ENCODE measurements at places on chromosomes 11 and 22. TPM values are rescaled to one million over a fixed set of nuclear protein-coding genes. Genes with fewer than 3 reads are reported as not detected.

DNA sequence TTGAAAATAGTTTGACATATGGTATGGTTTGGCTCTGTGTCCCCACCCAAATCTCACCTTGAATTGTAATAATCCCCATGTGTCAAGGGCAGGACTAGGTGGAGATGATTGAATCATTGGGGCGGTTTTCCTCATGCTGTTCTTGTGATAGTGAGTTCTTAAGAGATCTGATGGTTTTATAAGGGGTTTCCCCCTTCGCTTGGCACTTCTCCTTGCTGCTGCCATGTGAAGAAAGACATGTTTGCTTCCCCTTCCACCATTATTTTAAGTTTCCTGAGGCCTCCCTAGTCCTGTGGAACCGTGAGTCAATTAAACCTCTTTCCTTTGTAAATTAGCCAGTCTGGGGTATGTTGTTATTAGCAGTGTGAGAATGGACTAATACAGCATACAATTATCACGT is 7.7 kb downstream of the KCTD21 start:
- no peak for DNase-seq

DNA sequence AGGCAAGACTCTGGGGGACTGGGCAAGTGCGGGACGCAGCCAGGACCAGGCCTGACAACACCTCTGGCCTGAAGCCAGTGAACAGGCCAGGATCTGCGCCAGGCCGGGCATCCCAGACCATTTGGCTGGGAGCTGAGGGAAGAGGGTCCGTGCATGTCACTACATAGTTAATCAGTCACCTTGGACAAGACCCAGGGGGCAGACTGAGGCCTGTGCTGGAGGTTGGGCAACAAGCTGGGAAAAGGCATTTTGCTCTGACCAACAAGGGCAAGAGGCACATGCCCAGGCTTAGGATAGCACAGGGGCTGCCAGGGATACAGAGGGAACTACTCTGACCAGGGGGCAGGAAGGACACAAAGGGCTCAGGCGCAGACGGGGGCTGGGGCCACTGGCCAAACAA is 7.0 kb upstream of the CHADL start:
- DNase-seq = no peak

DNA sequence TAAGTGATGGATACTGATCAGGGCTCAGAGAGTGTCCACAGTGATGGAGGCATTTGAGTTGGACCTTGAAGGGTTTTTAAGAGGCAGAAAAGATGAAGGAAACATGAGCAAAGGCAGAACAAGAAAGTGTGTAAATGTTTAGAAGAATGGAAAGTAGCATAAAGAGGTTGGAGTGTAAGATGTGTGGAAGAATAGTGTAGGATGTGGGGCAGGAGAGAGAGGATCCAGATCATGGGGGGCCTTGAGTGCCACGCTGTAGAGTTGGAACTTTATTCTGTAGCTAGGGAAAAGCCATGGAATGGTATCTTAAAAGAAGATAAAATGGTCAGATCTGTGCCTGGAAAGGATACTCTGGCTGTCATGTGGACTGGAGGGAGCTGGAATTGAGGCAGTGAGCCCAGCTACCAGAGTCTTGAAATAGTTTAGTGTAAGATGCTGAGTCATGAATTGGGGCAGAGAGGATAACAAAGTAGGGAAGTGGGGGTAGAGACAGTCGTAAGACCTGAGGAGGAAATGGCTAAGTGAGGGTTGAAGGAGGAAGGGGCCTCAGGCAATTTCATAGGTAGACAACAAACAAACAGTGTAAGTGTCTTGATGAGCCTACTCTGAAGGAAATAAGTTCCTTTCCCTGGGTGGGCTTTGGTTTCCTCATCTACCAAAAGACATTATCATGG is 6.7 kb downstream of the KCNE3 start:
- DNase-seq = no peak

- no peak for DNase-seq
Measured at GRCh38 chr11:61092908-61093763, 9.2 kb upstream of the CD5 start.

- DNase-seq = no peak
Measured at GRCh38 chr11:78201096-78201818, 12.5 kb downstream of the USP35 start.

GRCh38 chr11:47184711-47185304 is 1.4 kb downstream of the PACSIN3 start:
- DNase-seq = peak; percentile 70

- DNase-seq = no peak
Measured at GRCh38 chr11:37552284-37552683, 954.2 kb upstream of the RAG2 start.

DNA sequence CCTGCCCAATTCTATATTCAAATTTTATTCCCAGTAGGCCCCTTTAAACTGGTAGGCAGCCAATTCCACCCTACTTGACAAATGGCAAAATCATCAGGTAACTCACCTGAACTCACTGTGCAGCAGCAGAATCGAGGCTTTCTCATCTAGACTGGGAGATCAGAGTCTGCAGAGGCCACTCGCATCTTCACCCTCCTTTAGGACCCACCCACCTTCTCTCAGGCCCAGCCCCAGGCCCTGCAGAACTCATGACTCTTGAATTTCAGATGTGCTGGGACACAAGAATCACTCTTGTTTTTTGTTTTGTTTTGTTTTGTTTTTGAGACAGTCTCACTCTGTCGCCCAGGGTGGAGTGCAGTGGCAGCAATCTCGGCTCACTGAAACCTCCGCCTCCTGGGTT is 38.8 kb downstream of the MICAL3 start:
- no peak for DNase-seq

DNA sequence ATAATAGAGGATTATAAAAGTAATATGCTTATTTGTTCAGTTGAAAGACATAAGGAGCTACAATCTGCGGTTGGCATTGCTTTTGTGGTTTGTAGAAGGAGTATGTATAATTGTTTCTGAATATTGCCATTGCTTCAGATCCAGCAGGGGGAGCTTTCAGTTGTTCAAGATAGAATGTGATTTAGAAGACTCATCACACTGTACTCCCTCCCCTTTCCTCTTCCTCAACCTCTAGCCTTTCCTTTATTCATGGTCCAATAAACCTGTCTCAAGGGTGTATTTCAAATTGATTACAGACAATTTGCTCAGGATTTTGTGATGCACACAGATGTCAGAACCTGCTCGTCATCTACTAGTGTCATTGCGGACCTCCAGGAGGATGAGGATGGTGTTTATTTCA is 9.8 kb downstream of the PRMT3 start:
- DNase-seq = peak; percentile 61

DNA sequence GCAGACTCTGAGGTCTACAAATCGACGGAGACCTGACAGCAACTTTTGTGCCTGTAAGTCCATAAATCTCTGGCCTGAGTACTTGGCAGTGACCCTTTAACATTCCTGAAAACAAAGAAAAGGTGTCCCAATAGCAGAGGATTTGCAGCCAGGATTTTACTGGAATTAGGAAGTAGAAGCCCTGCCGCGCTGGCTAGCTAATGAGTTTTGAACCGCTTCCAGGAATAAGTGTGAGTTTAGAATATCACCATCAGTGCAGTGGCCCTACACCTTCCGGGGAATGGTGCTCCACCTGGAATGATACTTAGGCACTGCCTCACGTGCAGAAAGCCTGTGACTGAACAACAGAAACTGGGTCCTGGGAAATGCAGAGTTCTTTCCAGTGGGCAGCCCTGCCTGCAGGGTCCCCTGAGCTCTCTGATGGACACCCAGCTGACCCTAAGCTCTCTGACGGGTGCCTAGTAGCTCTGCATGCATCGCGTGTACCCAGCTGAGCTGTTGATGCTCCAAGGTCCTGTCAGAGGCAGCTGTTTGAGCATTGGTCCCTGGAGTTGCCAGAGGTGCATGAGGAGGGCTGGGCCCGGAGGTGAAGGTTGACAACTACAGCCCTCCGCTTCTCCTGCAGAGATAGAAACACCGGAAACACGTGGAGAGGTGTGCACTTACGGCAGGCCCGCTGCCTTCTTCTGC is 380.9 kb downstream of the TBC1D22A start:
- no peak for DNase-seq

DNA sequence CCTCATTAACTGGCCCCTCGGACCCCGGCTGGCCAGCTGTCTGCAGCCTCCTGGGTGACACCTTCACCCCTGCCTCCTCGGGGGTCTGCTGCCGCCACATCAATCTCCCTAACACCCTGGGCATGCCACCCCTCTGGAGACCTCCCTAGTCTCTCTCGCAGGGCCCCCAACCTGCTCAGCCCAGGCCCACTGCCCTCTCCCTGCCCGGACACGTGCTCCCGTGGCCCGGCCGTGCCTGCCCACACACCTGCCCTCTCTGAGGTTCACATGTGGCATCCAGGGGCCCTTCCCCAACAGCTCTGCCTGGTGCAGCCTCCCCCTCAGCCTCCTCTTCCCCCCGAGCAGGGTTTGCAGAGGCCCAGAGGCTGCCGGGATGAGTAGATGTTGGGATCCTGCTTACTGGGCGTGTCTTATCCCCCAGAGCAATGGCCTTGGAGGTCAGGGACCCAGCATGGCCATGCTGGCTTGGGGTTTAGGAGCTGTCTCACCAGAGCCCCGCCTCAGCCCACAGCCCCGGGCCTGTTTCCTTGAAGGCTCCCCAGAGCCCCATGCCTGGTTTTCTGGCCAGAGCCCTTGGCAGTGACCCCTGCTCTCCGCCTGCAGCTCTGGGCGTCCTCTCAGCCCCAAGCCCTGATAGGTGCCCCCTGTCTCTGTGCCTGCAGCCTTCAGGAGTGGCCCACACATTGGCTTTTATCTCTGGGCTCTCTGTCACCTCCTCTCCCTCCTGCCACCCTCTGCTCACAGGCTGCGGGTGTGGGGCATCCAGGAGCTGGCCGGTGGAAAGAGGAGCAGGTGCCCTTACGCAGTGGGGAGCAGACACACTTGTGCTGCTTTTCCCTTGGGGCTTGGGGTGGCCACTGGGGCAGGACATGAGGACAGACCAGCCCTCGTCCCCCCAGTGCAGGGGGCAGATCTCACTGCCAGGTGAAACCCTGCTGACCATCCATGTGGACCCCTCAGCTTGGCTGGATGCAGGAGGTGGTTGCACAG is 25.7 kb upstream of the SEPTIN5 start:
- DNase-seq = no peak

DNA sequence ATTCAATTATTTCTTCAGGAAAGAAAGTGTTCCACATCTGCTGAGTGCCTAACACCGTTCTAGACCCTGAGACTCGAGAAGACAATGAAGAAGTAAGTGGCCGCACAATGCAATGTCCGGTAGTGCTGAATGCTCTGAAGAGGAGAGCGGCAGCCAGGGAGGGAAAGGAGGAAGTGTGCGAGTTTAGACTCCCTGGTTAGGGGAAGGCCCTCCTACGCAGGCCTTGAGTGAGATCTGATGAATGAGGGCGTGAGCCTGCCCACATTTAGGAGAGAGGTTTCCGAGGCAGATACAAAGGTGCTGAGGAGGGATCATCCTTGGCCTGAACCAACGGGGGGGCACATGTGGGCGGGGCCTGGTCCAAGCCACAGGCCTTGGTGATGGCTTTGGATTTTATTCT is 558.6 kb downstream of the NTM start:
- no peak for DNase-seq

DNA sequence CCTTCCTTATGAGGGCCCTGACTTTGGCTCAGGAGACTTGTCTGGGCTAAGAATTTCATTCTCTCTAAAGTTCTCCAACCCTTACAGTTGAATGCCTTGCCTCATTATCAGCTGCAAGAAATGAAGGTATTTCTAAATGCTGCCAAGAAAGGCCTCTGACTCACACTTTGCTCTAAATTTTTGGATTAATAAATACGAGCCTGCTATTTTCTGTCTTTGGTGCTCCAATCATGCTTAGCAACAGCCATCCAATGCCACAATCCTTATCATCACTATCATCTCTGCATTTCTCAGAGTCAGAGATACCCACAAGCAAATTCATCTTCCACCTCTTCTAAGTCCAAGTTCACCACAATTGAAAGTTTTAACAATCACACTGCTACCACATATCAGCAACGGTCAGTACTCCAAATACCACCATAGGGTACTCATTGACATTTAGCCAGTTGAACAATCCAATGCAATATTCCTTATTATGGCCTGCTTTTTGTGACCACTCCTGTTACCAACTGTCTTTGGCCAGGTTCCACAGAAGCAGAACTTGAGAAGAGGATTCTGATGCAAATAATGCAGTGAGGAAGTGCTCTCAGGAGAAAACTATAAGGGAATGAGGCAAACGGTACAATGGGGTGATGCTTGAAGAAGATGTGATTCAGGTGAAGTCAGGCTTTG is 5.7 kb downstream of the PATE2 start:
- no peak for DNase-seq

- DNase-seq = peak; percentile 9
Measured at GRCh38 chr11:126024123-126024522, 38.5 kb downstream of the CDON start.

DNA sequence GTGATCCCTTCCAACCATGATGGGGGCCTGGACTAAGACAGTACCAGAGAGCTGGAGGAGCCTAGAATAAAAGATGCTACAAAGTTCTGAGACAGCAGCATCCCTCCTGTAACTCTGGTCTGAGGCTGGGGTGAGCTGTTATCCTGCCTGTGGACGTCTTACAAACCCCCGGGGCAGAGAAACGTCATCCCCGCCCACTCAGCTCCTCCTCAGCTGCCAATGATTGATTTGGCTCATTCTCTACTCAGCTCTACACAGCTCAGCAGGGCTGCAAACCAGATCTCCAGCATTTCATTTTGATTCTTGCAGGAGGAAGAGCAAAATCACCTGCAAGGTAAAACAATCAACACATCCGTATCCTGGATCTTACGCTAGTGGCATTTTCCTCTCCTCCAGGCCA is 55.5 kb downstream of the CSNK2A3 start:
- no peak for DNase-seq

- no peak for DNase-seq
Measured at GRCh38 chr11:115612046-115612730, 108.0 kb upstream of the CADM1 start.

GRCh38 chr22:17116572-17117330 is 4.4 kb downstream of the TMEM121B start:
- no peak for DNase-seq

GRCh38 chr22:46044621-46045458 is 67.9 kb upstream of the WNT7B start:
- DNase-seq = peak; percentile 57

GRCh38 chr22:19062139-19062942 is 59.9 kb downstream of the DGCR2 start:
- no peak for DNase-seq

DNA sequence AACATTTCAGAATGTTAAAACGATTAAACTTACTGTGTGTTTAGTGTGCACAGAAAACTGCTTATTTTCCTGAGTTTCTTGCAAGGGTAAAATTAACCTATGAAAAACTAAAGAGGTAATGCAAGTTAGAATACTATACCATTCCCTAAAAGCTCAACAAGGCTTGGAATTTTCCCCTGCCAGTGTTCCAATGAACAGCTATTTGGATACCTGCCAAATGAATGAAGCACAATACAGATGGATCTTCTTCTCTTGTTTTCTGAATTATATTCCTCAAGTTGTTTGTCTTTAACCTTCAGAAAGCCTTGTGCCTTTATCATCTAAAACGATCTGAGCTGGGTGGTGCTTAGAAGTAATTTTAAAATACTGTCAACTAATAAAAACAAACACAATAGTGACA is 204.5 kb downstream of the LRRC4C start:
- no peak for DNase-seq

The TMX2 gene
- total RNA-seq = 81.4 TPM

The KCNQ1 gene
- total RNA-seq = 4.0 TPM

The TREH gene
- total RNA-seq = 10.2 TPM

The POU2AF2 gene
- total RNA-seq = not detected

The OR4A16 gene
- total RNA-seq = not detected

The CYP2D6 gene
- 3.8 TPM for total RNA-seq

The TRIM22 gene
- total RNA-seq = 15.4 TPM

The CDON gene
- 38.0 TPM for total RNA-seq

The MAML2 gene
- 15.3 TPM for total RNA-seq
